ENCODE measurements at places on chromosomes 7 and 10. TPM values are rescaled to one million over a fixed set of nuclear protein-coding genes. Genes with fewer than 3 reads are reported as not detected.

DNA sequence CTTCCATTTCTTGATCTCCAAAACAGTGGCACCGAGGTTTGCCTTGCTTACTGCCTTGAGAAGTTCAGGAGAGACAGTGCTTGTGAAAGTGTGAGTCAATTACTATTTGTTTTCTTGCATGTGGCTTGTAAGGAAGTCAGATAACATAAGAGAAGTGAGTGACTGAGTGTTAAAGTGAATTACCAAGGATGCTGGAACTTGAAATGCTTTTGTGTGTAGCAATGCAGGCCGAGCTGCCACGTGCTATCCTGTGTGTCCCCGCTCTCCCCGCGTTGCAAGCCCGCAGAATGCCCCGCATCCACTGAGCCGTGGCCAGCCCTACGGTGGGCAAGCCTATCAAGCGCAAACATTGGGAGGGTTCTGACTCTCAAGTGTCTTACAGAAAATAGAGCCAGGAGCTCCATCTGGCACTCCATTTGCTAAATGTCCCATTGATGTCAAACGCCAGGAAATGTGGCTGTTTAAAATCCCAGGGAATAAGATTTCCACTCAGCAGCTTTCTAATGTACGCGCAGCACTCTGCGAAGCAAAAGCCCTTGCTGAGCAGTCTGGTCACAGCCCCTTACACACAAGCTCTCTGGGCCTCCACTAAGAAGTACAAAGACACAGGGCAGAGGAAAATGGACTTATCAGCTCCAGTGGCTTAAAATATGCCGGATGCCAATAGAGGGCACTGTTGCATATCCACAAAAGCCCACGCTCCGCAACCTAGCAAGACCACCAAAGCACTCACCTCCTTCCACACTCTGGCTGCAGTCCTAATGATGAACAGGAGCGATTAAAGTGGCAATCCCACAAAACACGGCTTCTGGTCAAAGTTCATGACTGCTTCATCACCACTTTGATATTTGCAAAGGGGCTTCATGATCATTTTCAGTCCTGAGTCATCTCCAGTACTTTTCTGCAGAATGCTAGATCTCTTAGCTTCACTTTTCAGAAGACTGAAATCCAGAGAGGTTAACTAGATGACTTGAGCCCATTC, 158.0 kb upstream of the ITGB1 start:
- DNase-seq: no peak

DNA sequence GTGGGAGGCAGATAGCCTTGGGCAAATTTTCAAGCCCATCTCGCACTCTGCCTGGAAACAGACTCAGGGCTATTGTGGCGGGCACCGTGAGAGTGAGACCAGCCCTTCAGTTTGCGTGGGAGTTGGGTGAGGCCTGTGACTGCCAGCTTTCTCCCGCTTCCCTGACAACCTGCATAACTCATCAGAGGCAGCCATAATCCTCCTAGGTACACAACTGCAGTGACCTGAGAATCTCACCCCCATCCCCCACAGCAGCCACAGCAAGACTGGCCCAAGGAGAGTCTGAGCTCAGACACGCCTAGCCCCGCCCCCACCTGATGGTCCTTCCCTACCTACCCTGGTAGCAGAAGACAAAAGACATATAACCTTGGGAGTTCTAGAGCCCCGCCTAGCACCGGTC, 275.4 kb downstream of the GRID1 start:
- no peak for DNase-seq

- no peak for DNase-seq
These were observed 173.9 kb upstream of the CDK1 start for GRCh38 chr10:60604342-60604741.

GRCh38 chr7:89265631-89266030, 470.1 kb upstream of the TEX47 start:
- no peak for DNase-seq

DNA sequence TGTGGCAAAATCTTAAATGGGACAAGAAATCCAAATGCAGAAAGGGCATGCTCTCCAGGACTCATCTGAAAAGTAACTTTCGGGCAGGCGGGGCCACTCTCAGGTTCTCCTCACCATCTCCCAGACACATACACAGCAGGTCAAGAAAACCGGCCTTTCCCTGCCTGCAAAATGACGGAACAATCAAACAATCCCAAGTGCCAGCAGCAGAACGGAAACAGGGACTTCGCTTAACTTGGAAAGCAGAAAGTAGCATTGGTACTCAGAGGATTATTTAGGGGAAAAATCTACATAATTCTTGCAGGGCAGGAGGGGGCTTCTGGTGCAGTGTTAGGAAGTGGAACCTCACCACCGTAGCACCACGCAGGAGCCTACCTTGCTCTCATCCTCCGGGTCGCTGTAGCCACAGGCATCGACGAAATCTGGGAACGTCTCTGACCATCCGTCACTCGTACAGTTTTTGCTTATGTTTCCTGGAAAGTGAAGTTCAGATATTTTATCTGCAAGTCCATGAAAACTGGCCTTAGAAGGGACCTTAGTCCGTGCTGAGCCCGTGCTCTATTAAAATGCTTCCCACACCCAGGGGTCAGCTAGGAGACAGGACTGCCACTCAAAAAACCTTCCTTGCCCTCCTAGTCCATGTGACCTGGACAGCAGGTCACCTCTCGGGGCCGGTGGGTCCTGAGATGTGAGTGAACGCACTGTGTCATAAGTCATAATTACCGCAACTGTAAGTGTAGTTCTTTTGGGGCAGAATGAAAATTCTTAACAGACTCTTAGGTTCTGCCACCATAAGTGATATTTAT, 41.1 kb downstream of the VIPR2 start:
- DNase-seq: no peak

- DNase-seq: no peak
These were observed 187.9 kb downstream of the PTPRN2 start for GRCh38 chr7:158399762-158400161.

DNA sequence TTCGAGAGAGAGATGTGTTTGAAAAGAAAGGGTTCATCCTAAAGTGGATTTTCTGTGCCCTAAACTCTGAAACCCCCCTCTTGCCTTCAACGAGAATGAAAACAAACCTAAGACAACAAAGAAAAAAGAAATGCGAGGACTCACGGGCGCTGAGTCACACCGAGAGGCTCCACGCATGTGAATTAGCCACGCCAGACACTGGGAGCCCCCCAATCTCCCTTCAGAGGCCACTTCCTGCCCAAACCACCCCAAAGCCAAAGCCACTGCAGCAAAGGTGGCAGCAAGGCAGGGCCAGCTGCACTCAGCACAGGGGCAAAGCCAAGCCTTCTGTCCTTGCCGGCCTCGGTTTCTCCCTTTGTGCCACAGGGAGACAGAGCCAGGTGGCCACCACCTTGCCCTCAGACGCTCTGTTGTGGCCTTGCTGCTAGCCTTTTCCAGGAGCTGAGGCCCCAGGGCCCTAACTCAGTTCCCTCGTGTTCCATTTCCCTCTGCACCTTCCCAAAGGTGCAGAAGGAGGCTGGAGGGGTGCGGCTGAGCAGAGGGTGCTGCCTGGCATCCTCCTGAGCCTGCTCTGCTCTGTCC, 93.3 kb downstream of the FAM53B start:
- no peak for DNase-seq

DNA sequence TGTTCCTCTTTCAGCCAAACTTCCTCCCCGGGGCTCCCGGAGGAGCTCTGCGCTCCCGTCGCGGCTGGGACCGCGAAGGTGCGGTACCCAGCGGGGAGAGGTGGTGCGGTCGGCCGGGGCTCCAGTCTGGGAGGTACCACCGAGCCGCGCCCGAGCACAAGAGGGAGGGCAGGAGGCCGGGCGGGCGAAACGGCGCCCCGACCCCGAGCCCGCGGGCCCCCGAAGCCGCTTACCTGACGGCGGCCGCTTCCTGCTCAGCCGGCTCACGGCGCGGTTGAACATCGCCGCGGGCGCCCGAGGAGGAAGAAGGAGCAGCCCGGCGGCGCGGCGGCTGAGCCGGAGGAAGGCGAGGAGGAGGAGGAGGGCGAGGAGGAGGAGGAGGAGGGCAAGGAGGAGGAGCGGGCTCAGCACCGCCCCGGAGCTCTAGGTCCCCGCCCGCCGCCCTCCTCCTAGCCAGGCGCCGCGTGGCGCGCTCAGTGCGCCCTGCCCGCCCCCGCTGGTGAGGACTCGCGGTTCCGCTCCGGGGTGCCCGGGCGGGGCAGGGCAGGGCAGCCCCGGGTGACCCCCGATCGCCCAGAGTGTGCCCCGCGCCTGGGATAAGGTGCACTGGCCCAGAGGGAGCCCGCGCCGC, at the start of gene RGS10:
Gene RGS10, minus strand, starts transcription at position 363 of the 631 bp plus-strand sequence. Its CDS starts 81 bp downstream, at position 282.
- no peak for DNase-seq

DNA sequence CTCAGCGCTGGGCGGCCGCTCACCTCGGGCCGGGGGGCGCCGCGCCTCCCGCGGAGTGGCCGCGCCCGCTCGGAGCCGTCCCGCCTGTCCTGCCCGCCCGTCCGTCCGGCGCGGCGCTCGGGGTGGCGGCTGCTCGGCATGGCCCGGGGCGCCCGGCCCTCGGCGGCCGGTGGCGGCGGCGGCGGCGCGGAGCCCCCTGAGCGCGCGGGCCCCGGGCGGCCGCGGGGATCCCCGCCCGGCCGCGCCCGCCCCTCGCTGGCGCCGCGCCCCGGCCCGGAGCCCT, 338 bp downstream of the SDK1 start:
- no peak for DNase-seq

DNA sequence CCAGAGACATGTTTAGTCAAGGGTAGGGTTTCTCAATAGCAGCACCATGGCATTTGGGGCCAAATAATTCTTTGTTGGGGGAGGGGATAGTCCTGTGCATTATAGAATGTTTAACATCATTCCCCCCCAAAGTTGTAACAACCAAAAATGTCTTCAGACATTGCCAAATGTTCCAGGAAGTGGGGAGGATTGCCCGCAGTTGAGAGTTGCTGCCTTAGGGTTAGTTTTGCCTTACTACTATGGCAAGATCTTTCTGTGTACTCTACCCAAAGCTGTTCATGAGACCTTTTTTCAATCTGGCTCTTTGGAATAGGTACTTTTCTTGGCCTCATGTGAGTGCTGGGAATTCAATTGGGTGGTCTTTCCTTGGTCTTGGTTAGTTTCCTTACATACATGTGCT, 34.1 kb downstream of the SAMD8 start:
- no peak for DNase-seq

GRCh38 chr10:79097021-79097872, 28.5 kb downstream of the ZMIZ1 start:
- no peak for DNase-seq

- DNase-seq: no peak
These were observed 121.2 kb downstream of the FAM107B start for GRCh38 chr10:14653271-14654161.

GRCh38 chr7:77427996-77428603, 12.0 kb upstream of the GSAP start:
- no peak for DNase-seq

DNA sequence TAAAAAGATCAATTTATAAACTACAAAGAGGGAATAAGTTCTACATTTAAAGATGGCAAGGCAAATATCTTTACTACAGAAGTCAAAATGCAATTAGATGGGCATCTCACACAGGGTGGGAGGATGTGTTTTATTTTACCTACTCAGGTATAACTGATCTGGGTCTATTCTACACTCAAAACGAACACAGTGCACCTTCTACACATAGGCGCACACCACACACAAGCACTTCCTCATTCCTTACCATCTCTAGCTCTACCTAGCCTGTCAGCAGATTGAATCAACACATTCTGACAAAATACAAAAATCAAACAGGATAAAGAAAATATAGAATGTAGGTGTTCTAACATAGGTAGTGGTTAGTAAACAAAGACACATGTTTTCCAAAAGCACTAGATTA, 64.8 kb downstream of the SGCE start:
- no peak for DNase-seq

GRCh38 chr7:105487579-105488571, 34.2 kb downstream of the PUS7 start:
- no peak for DNase-seq

DNA sequence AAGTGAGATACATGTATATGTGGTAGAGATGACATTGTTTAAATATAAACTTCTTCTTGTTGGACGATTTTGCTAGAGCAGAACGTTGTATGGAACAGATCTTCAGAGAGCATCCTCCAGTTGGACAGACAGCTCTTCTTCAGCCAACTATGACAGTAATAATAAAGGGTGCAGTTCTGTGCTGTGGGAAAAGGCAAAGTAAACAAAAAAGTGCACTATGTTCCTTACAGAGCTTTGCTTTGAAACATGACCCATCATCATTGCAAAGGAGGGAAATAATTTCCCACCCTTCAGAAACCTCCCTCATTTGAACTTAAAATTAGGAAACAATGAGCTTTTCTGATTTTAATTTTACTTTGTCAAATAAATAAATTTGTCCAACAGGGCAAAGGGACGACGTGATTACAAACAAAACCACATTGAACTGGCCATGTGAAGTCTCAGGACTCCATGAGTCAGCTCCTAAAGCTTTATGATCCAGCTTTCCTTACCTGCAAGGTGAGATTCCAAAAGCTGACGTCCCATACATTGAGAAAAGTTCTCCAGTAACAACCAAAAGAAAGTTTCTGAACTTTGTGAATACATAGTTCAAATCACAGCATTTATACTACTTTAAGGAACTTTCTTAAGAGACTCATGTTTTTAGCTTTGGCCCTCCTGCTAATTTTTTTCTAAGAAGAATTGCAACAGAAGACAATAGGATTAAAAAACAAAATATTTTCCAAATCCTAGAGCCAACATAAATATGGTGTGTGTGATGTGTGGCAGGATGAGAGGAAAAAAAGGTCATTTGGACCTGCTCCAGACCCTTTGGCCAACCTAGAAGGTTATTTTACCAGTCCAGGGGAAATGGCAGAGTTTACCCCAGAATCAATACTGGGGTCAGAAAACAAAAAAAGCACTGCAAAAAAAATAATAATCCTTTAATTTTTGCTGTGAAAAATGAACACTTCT, 565.4 kb upstream of the NRP1 start:
- DNase-seq: no peak

DNA sequence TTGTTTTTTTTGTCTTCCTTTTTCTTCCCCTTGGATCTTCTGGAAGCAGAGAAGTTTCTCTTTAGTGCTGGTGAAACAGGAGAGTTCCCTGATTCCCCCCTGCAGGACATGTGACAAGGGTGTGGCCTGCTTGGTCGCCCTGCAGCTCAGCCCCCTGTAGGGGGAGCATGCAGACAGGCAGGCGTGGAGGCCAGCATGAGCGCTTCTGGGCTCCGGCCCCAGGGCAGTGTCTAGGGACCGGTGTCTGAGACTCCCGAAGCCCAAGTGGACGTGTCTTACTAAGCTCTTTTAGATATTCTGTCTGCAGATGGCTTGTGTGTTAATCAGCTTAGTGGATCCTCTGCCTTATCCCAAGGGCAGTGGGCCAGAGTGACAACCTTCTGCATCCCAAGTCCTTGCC, 26.1 kb downstream of the PRSS58 start:
- no peak for DNase-seq

DNA sequence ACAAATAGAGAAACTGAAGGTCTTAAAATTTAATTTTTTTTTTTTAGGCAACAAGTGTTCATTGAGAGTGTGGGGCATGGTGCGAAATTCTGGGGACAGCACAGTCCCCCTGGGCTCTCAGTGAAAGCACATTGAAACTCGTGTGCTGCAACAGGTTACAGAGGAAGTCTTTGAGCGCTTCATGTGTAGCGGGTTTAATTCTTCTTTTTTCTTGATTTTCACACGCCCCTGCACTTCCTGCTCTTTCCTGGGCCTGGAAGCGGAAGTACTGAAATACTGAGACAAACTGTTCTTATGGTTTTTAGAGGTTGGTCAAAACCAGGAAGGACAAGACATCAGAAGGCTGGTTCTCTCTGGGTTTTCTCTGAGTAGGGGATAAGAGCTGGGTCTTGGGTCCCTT, 203.5 kb downstream of the PTEN start:
- no peak for DNase-seq

The OR13A1 gene
- total RNA-seq: not detected

The CALHM1 gene
- not detected for total RNA-seq

The MDFIC gene
- total RNA-seq: 7.0 TPM

The CYP3A7 gene
- not detected for total RNA-seq

The OR9A2 gene
- total RNA-seq: 1.1 TPM

Data from occipital lobe (tissue), 3 donors.